Hematopoietic multipotent progenitor cell (in vitro differentiated cells): ENCODE measurements at places on chromosomes 5 and 9.

- no peak for DNase-seq
Observed at GRCh38 chr5:92801911-92802310, 779.1 kb downstream of the NR2F1-AS1 start.

DNA sequence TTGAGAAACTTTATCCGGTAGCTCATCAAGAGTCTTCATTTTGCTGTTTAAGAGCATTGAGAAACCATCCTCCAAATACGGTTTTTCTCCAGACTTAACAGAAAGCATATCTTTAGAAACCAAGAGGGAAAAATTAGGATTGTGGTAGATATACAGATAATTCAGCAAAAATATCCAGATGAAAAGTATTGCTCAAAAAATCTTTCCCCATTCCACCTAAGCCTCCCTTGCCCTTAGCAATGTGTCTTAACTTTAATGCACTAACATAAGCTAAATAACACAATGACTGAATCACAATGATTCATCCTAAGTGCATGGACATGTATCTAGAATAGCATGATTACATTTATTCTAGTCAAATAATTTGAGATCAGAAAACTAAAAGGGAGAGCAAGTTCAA is 130.3 kb upstream of the TARS1 start:
- DNase-seq = no peak

- peak; percentile 78 for DNase-seq
Observed at GRCh38 chr9:136075881-136076678, 19.0 kb downstream of the NACC2 start.

- peak; percentile 66 for DNase-seq
Observed at GRCh38 chr9:95494416-95495371, 22.1 kb downstream of the PTCH1 start.

DNA sequence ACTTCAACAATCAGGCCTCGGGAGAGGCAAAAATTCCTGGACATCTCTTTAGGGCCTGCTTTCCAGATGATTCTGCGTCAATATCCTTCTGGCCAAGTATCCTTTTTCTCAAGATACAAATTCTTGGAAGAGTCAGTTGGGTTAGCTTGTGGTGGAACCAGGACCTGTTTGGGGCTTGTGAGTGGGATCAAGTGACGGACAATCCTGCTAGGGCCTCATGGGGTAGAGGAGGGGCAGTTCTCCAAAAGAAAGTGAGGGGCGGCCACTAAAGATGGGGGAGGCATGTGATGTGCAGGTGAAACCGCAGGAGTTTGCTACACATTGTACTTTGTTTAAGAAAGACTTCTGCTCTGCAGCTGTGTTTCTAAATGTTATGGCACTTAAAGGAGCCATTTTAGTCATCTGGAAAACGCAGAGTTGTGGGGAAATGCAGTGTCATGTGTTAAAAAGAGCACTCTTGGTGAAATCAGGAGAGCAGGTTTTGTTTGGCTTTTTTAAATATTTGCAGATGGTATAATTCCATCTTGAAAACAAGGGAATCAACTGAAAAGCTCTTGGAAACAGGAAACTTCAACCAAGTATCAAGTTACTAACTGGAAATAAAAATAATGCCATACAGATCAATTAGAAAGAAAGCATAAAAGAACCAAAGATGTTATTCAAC is 27.4 kb upstream of the GSN start:
- DNase-seq = no peak

- DNase-seq = no peak
Observed at GRCh38 chr5:96259151-96259772, 173.8 kb downstream of the PCSK1 start.

GRCh38 chr9:101399643-101399970 is 956 bp downstream of the ZNF189 start:
- DNase-seq = no peak

DNA sequence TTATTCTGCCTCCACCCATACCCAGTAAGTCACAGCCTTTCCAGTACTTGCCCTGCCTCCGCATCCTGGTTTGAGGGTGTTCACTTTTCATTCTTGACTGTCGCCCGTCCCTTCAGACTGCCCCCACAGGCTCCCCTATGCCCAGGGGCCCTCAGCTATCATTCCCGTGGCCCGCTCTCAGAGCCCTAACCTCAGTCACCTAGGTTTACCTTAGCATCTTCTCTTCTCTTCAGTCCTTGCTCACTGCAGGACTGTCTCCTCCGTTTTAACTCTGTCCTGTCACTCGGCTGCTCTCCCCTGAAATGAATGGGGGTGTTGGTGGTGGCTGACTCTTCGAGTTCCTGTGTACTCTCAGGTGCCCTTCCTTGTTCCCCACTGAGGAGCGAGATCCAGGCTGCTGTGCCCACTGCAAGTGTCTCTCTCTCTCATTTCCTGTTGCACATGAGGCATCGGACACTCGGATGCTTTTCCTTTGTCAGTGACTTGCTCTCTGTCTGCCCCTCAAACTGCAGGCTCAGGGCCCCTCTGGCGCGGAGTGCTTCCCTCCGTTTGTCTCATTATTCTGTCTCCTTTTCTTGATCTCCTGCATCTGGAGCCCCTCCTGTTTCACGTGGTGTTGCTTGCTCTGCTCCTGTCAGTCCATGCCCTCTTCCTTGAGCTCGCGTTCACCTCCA is 89.8 kb downstream of the CACNA1B start:
- DNase-seq = no peak

DNA sequence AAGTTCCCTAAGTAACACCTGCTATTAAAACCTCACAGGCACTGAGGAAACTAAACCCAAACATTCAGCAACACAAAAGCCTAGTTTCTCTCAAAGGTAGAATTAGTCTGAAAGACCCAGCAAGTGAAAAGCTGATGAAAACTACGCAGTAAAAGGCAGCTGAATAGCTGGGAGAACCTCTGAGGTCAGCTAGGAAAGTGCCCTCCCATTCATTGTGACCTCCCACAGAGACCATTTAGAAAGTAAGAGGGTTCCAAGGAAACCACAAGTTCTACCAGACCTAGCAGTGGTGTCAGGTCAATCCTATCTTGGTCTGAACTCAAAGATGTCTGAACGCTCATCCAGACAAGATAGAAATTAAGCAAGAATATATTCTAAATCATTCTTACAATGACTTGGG is 144.7 kb downstream of the SSBP2 start:
- DNase-seq = no peak

DNA sequence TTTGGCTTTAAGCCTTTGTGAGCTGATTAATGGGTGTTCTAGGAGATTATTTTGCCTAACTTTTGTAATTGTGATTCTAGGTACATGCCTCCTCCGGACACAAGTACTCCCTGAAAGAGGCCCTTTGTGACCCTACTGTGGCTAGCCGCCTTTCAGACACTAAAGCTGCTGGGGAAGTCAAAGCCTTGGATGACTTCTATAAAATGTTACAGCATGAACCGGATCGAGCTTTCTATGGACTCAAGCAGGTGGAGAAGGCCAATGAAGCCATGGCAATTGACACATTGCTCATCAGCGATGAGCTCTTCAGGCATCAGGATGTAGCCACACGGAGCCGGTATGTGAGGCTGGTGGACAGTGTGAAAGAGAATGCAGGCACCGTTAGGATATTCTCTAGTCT is 13.6 kb downstream of the ITGA1 start:
- no peak for DNase-seq

GRCh38 chr9:84900421-84900820 is 230.9 kb downstream of the NTRK2 start:
- no peak for DNase-seq

DNA sequence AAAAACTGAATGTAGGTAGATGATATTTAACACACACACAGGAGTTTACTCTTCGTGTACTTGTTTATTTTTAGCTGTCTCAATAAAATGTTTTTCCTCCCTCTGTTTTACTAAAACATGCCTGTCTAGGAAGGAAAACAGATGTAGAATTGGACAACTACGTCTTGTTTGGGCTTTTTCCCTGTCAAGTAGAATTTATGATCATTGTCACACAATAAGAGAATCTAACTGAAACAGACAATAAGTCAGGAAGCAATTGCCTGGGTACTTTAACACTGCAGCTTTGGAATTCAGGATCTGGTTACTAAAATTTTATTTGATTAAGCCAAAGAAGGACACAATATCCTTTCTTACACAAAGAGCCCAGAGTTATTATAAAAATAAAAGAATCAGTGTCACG is 164.2 kb downstream of the ZDHHC21 start:
- DNase-seq = no peak

GRCh38 chr5:54317511-54318260 is 7.3 kb upstream of the ARL15 start:
- no peak for DNase-seq

GRCh38 chr5:158780656-158781237 is 319.0 kb downstream of the EBF1 start:
- DNase-seq = no peak

DNA sequence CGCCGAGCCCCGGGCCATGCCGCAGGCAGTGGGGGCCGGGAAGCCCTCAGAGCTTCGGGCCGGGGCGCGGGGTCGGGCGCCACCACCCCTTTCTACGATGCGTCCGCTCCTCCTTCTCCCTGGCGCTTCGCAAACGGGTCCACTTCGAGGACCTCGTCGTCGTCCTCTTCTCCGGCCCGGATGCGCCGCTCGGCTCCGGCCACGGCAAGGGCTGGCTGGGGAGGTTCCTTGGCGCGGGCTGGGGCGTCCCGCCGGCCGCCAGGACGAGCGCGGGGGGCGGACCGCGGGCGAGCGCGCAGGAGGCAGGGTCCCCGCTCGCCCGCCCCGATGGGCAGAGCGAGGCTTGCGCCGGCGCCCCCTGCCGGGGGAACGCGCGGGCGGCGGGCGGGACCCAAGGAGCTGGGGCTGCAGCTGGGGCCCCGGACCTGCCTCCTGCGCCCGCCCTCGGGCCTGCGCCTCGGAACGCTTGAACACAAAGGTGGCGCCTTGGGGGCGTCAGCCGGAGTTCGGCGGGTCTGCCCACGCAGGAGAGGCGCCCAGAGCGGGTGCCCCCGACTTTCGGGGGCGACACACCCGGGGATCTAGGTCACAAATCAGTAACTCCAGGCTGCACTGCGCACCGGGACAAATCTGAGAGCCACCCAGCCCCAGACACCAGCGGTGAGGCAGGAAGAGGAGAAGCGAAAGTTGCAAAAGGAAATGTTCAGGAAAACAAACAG is at the start of gene ROR2:
TSS of gene ROR2 (minus strand) at position 283 of the 719 bp plus-strand sequence.
- DNase-seq = no peak

DNA sequence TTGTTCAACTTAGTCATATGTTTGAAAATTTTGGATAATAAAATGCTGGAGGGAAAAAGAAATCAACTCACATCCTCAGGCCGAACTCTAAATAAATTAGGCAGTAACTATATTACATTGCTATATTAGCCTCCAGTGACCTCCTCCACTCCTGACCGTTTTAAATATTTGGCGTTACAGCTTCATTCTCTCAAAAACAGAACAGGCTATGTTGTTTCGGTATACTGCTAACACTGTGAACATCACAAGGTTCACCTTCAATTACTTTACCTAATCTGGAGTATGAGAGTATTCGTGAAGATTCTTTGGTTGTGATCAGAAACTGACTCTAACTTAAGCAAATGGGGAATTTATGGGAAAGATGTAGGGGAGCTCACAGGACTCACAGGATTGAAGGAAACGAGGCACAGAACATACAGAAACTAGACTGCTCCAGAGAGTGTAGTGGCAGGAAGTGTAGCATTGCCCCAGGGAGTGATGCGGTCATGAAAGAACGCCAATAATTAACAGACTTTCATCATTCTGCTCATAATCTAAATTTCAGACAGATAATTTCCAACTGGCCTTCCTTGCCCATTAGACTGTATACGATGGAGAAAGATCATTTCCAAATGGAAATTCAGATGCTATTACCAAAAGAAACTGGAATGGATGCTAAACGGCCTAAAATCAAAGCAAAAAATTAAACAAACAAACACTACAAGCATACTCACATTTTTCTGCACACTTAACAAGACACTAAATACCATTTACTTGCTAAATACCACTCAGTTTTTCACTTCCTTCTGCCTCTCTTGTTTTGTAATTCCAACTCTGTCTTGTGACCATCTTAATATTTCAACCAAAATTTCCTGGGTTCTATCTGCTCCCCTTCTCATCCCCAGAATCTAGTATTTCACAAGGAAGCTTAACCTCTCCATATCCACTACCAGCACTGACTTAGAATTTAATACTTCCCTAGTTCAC is 110.1 kb upstream of the LPAR1 start:
- DNase-seq = no peak
